ENCODE measurements at places on chromosomes 3 and 15. TPM values are rescaled to one million over a fixed set of nuclear protein-coding genes. Genes with fewer than 3 reads are reported as not detected.

IL5RA gene
- polyA plus RNA-seq = 0.92 TPM

DNA sequence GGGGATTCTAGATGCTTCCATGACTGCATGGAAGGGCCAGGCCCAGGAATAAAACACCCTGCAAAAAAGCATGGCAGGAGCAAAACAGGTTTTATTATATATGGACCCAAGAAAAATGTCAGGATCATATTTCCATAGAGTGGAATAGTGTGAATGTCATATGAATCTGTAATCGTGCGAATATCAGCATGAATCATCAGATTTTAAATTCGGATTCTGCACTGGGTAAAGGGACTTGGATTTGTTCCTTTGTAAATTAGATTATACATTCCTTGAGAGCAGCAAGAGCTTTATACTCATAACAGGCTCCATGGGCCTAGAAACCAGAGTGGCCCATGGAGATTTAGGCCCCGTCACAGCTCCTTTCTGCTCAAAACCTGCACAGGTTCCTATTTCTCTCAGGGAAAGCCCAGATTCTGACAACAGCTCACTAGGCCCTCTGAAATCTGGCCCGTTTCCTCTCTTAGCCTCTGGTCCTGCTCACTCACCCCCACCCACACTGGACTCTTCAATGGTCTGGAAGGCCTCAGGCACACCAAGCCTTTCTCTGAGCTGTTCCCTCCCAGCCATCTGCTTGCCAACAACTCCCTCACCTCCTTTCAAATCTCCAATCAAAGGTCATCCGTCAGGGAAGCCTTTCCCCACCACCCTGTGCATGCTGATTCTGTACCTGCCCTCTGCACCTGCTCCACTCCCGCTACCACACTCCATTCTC, 76.0 kb downstream of the FEM1B start:
- DNase-seq = no peak

DNA sequence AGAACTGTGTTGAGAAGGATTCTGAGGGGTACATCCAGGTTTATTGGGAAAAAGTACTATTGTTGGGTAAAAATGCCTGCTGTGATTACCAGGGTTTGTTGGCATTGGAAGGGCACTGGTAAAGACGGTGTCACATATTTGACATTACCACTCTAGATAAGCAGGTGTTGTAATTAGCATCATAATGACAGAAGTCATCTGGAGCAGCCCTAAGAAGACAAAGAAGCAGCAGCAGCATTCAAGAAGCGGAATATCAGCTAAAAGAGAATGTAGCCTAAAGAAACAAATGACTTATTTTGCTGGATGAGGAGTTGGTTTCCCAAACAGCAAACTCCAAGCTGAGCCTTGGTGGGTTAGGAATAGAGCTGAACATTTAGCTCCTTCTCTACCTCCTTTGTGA, 30.5 kb upstream of the ZFAND6 start:
- no peak for DNase-seq

DNA sequence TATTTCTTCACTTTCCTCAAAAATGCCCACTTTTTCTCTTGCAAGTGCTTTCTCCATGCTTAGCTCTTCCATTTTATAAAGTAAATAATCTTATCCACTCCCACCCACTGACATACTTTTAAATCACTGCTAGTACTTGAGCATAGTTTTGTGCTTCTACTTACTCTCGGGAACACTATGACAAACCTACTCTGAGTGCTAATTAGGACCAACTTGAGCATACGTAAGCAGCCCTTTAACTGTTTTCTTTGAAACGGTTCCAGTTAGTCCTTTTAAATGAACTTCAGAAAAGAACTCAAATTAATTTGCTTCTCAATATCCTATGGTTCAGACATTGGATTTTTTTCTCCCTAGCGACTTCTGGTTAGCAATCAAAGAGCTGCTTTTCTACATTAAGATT, 280.0 kb upstream of the SOX2 start:
- DNase-seq = no peak

DNA sequence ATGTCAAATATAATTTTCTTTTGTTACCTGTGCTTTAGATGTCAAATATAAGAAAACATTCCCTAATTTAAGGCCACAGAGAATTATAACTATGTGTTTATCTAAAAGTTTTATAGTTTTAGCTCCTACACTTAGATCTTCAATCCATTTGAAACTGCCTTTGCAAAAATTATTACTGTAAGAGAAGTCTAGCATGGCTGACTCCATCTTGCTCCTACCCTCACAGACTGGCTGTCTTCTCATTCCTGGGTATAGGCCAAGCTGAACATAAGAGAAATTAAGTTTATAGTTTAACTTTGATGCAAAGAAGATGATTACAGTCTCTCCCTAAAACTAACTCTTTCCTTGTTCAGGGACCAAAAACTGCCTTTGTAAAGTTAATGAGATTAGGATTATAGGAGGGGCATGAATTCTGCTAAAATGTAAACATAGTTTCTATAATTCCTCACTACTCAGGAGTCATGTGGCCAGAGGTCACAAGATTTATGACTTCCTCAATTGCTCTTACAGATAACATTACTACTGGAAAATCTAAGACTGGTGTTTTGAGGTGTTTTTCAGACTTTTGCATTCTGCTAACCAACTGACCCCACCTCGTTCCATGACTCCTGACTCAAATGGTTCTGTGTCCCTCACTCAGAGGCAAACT, 184.0 kb downstream of the BCHE start:
- DNase-seq = no peak

DNA sequence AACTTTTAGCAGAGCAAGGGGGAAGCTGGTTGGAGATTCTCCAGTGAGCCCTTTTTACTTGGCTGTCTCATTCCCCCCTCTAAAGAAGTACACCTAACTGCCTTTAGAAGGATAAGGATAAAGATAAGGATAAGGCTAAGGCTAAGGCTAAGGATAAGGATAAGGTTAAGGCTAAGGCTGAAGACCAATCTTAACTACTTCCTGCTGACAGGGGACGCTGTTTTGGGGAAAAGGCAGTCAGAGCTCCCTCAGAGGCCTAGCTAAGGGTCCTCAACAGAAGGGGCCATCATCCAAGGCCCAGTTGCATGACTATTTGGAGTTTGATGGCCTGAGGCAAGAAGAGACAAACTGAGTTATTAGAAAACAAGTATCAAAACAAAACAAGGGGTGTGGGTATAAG, 94.3 kb upstream of the ARPP21 start:
- DNase-seq = no peak

DNA sequence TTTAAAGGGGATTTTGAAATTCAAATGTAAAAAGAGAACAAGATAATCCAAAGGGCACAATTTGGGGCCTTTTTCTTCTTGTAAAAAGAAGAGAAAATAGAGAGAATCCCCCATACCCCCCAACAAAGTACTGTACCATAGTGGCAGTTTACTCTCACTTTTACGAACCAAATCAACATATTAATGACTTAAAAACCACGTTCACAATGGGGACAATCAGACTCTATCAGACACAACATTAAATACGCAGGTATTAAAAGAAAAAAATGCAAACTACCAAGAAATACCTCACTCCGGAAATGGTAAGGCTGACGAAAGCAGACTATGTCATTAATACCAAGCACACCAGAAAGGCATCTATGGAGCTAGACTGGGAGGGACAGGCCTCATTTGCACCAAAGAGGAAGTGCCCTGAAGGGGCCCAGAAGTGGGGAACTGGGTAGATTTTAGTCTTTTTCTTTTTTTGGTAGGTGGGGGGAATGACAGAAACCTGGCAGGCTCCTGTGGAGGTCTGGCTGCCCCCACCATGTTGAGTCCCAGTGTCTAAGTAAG, 134.3 kb downstream of the TIGIT start:
- DNase-seq = no peak

DNA sequence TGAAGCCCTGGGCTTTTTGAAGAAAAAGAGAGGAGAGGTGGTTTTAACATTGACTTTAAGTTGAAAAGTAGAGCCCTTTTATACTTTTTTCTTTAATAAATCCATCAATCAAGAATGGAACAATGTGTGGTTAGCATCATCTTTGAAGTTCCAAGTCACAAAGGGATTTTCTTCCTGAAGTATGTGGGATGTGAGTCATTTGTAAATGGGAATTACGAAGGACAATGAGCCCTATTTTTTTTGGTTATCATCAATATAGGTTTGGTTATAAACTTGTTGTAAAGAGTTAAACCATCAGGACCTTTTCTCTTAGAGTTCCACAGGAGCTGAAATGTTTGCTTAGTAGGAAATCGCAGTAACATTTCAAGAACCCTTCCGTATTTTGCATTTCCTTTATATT, 38.3 kb downstream of the PIK3CA start:
- no peak for DNase-seq
